NCI-H2081 treated with DMSO at 0.1 percent for 48 hours (cell line): ENCODE measurements at places on chromosomes 6 and 20.

DNA sequence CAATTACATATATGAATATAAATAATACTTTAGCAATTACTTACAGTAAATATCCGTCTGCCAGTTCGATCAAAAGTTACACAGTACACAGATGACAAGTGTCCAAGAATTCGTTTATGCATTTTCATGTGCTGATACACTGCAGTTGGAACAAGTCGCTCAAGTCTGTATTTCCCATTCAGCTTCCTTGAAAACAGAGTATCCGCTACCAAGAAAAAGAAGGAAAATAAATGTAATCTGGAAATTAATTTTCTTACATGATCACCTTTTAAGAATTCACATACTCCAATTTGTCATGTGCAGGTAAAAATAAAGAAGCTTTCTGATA, 35.3 kb downstream of the PHIP start:
- DNase-seq: no peak

DNA sequence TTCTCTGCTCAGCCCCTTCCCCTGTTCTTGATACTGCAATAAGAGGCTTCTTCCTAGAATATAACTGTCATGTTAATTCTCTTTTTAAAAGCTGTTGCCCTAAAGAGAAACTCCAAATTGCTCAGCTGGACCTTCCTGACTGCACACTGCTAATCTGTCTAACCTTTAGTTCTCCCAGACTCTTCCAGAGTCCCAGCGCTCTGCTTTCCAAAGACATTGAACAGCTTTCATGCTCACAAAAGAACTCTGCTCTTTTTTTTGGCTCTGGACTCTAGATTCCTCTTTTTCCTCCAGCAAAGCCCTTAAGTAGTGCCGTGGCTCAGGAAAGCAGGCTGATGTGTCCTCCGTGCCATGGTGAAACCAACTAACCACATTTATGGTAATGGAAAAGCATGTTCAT, 356.6 kb upstream of the RSPO3 start:
- no peak for DNase-seq

DNA sequence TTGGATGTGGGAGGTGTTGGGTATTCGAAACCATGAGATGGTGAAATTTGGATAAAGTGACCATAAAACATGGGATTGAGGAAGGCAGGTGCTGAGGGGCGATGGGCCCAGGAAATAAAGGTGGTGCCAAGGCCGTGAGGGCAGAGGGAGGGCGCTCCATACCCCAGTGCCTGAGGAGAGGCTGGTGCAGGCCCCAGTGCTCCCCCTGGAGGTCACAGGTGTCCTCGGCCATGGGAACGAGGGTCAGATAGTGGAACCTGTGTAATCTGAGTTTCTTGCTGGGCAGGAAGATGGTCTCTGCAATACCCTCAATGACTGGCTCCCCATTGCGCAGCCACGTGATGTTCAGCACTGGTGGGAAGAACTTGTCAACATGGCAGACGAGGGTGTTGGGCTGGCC, 16.2 kb downstream of the HLA-DPB1 start:
- DNase-seq: no peak

- no peak for DNase-seq
These were observed 46.8 kb upstream of the FAM83C start for GRCh38 chr20:35339007-35339406.

DNA sequence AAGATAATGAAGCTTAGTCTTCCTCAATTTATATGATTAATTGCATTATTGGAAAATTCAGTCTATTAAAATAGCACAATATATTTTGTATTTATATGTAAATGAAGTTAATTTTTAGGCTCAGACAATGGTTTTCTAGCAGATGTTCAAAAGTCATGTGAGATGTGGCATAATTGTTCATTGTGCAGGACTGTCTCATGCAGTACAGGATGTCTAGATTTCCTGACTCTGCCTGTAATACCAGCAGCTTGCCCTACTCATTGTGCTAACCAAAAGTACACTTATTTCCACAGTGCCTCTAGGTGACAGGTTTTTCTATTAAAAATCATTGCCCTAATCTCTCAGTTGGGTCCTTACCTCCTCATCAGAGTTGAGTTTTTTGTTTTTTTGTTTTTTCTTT, 12.4 kb downstream of the RALGAPB start:
- no peak for DNase-seq

DNA sequence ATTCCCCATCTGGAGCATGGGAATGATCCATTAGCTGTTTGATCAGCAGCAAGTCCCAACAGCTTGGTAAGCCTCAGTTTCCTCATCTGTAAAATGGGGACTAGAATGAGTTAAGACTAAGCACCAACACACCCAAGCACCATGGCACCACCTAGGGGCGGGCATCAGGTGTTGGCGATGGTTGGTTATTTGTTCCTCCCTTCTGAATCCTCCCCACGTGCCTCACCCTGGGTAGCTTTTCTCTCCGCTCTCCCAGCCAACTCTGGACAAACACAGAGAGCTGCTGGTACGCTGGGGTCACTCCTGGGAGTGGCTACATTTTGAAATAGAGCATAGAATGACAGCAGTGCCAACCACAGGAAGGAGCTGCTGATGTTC, 13.3 kb upstream of the ITPR3 start:
- no peak for DNase-seq

GRCh38 chr20:4252005-4252404, 236.6 kb upstream of the RNF24 start:
- no peak for DNase-seq

- no peak for DNase-seq
These were observed 79.9 kb downstream of the SLC22A3 start for GRCh38 chr6:160428069-160428430.

DNA sequence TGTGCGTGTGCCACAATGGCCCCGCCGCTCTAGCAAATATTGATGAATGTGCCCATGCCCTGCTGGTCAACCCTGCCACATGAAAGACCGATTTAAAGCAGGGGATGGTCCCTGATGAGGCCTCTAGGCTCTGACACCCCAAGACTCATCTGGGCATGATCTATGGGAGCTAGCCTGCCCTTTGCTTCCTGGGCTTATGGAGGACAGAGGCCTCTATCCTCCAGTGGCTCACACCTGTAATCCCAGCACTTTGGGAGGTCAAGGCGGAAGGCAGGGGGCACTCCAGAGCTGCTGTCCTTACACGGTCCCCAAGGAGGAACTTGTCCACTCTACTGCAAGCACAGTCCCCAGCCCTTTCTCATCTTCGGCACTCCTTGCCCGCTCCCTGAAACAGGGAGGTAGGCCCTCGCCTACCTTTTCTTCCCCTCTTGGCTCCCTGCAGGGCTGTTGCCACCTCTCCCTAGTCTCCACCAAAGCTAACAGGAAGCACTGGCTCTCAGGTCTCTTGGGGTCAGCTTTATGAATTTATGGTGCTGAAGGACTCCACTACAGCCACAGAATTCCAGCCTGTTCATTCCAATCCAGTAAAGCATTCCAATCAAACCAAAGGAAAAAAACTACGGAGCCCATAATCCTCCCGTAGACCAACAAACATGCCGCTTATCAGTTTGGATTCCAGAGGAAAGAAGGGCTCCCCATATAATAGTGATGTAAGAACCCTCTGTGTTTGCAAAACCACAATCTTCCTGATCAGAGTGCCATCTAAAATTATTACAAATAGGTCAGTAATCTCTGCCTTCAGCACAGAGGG, 48.7 kb upstream of the FOXQ1 start:
- no peak for DNase-seq

DNA sequence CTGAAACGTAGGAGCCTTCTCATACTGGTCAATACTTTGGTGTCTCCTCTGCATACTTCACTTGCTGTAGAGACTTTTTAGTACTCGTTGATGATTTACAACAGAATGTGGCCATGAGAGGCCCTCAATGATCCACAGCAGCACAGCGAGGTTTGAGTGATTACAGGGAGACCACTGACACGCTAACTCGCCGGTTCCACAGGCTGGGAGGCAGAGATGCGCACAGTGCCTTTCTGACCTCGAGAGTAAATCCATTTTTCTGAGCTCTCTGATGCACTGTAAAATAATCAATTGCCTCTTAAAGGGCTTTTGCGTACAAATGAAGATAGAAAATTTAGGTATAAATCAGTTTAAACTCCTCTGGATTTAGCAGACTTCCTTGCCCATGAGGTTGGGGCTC, 56.2 kb upstream of the TBC1D7 start:
- no peak for DNase-seq

GRCh38 chr6:127918506-127919427, 17.9 kb upstream of the THEMIS start:
- DNase-seq: no peak

- no peak for DNase-seq
These were observed 740.7 kb downstream of the DHX35 start for GRCh38 chr20:39702701-39703349.

GRCh38 chr20:3924304-3925112, 35.3 kb downstream of the PANK2 start:
- no peak for DNase-seq

DNA sequence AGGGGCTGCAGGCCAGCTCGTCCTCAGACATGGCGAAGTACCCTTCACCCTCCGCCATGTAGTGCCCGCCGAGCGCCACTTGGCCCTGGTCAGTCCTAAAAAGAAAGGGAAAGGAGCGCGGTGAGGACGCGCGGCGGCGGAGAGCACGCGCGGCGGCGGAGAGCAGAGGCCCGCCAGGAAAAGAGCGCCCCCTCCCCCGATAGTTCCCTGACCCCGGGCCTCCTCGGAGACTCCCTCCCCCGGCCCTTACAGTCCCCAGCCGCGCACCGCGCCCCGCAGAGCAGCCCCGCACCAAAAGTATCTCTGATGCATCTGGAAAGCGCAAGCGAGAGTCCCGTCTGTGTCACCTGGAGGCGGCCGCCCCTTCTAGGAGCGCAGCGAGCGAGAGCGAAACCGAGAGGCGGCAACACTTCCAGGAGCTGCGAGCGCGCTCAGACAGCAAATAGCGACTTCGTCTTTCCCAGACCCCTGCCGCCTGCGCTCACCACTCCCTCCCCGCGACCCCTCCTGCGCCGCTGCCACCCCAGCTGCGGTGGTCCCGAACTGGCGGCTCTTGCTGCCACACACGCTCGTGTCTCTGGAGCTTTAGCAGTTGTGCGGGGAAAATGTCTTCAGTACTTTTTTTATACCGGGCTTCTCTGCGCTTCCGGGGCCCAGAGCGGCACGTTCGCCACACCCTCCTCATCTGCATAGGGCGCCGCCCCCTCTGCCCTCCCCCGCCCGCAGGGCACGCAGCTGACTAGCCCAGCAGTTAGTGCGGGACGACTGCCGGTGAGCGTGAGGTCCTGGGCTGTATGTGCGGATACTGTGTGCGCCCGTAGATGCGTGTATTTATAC, at the start of gene TENT5A:
Gene TENT5A, minus strand, starts transcription at position 598 of the 837 bp plus-strand sequence. Its CDS starts 540 bp downstream, at position 58.
- DNase-seq: no peak

DNA sequence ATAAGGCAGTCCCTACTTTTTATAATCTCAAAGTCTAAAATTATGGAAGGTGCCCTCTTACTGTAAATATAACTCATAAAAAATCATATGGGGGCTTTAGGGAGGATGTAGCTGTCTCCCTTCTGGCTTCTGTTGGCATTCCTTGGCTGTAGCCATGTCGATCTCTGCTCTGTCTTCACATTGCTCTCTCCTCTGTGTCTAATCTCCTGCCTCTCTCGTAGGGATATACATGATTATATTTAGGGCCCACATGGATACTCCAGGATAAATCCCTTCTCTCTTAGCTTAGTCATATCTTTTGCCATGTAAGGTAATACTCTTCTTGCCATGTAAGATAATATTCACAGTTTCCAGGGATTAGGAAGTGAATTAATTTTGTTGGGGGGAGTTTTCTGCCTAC, 28.6 kb downstream of the CDS2 start:
- DNase-seq: no peak
